ENCODE measurements at places on chromosomes 2 and 18.

DNA sequence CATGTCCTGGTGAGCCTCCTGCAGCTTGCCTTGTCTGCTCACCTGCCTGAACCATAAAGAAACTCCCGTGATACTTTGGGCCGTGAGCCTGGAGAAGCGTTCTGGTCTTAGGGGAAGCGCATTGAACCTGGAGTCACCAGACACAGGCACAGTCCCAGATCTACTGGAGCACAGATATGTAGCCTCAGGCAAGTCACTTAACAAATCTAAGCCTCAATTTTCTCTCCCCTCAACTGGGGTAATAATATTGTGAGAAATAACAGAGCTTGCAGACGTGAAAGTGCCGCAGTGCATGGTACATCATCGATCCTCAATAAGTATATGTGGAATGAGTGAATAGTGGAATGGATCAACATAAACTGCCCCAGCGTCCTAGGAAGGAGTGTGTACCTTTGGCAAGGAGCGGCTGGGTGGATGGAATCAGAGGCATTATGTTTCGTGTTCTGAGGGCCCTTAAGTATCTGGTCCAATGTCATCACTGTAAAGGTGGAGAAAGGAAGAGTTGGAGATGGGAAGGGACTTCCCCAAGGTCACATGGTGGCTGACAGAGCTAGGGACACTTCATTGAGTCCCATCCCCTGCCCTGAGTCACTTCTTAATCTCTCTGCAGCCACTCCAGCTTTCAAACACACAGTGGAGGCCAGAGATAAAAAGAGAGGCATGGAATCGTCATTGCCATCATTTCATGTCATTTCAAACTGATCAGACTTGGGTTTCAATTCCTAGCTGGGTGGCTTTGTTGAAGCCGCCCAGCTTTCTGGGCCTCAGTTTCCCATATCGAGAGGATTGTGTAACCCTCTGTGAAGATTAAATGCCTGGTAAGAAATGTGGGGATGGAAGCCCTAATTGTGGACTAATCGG is 172.4 kb downstream of the DDX1 start:
- DNase-seq = no peak

GRCh38 chr18:40094441-40094840 is 1860.6 kb upstream of the PIK3C3 start:
- no peak for DNase-seq

- DNase-seq = no peak
Measured at GRCh38 chr2:30218338-30218713, 13.0 kb upstream of the LBH start.

DNA sequence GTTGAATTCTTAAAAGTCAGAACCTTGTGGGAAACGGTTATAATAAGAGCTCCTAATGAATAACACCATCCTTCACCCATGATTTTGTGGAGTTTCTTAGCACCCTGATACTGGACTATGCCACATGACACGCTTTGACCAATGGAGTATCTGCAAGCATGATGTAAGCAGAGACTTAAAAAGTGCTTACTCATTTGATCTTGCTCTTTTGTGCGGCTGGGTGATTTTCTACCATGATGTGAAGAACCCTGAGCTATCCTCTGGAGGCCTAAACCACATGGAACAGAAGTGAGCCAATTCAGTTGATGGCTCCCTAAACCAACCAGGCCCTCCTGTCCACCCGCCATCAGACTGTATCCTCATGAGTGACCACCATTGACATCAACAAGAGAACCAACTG is 70.9 kb downstream of the TCF4 start:
- DNase-seq = no peak

GRCh38 chr2:104932243-104932642 is 78.3 kb downstream of the POU3F3 start:
- DNase-seq = no peak

DNA sequence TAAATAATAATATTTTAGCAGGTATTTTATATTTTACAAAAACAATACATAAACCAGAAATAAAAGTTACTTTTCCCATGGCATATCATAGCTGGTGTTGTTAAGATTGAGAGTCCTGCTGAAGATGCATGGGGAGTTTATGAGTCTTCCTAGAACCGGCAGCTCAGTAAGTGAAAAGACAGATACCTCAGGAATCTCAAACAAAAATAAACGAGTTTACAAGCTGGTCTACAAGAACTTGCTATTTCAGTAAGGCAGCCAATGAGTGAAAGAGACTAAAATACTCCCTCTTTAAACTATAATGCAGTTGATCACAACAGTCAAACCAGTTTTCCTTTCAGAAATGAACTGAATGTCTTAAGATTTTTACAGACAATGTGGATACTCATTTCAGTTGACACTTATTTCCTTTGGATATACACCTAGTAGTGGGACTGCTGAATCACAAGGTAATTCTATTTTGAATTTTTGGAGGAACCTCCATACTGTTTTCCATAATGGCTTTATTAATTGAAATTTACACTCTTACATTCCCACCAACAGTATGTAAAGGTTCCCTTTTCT is 8.9 kb downstream of the GAREM1 start:
- DNase-seq = no peak

GRCh38 chr2:127594116-127594591 is 51.8 kb upstream of the GPR17 start:
- DNase-seq = no peak

DNA sequence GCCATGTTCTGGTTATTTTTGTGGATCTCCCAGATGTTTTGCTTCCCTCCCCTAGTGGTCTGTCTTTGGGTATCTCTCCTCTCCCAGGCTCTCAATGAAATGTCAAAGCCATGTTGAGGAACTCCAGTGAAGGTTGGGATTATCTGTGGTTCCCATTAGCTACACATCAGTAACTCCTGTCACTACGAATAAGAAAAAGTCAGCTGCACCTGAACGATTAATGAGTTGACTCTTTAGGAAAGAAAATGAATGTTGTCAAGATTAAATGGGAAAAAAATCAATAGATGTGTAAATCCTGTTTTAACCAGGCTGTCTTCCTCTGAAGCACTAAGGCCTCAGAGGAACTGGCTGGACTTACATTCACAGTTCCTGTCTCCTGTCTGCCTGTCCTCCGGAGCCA is 94.0 kb upstream of the DAPL1 start:
- no peak for DNase-seq

GRCh38 chr2:135840601-135841000 is 3.6 kb upstream of the LCT start:
- no peak for DNase-seq

DNA sequence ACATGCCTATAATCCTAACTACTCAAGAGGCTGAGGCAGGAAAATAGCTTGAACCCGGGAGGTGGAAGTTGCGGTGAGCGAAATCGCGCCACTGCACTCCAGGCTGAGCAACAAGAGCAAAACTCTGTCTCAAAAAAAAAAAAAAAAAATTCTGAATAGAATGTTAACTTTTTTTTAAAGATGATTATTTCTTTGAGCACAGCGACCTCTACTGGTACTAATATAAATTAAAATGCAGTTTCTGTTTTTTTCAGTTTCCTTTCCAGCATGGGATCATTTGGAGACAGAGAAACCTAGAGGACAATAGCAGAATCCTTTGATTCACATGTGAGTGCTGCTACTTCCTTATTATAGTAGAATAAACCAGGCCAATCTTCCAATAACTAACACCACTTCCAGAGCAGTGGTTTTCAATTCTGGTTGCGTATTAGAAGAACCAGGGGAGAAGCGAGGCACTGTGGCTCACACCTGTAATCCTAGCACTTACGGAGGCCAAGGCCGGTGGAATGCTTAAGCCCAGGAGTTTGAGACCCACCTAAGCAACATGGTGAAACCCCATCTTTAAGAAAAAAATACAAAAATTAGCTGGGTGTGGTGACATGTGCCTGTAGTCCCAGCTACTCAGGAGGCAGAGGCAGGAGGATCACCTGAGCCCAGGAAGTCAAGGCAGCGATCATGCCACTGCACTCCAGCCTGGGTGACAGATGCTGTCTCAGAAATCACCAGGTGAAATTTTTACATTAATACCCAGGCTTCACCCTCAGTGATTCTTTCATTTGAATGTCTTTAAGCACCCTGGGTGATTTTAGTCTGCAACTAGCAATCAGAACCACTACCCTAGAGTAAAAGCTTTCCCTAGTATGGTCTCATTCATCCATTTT is 10.1 kb downstream of the SRSF7 start:
- no peak for DNase-seq

- no peak for DNase-seq
Measured at GRCh38 chr2:44578471-44579093, 216.8 kb downstream of the CAMKMT start.

DNA sequence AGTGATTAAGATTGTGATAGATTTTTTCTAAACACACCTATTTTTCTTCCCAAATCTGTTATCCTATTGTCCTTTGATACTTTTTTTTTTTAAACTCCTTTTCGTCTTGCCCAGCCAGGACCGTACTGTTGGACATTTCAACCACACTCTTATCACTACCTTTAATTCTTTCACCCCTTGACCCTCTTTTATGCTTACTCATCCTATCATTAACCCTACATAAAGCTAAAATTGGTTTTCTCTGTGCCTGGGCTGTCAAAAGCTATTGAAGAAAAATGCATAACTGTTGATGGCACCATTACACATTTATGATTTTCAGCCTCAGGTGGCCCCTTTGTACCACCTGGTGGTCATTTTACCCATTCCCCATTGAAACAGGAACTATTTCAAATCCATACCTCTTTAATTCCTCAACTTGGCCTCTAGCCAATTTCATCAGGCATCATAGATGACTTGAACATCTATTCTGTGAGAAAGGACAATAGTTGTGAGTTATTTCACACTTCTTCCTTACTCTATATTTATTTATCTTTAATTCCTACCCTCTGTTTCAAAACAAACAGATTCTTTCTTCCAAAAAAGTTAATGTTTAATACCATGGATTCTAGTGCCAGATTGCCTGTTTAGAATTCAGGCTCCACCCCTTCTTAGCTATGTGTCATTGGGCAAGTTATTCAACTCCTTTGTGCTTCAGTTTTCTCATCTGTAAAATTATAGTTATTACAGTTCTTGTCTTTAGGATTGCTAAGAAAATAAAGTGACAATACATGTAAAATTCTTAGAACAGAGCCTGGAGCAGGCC is 258.6 kb downstream of the CAMKMT start:
- DNase-seq = no peak

GRCh38 chr2:207239754-207240494 is 74.2 kb upstream of the KLF7 start:
- DNase-seq = no peak

GRCh38 chr18:34548120-34548972 is 161.8 kb upstream of the DTNA start:
- DNase-seq = no peak

GRCh38 chr18:45724601-45725000 is 620 bp downstream of the SLC14A1 start:
- DNase-seq = no peak

DNA sequence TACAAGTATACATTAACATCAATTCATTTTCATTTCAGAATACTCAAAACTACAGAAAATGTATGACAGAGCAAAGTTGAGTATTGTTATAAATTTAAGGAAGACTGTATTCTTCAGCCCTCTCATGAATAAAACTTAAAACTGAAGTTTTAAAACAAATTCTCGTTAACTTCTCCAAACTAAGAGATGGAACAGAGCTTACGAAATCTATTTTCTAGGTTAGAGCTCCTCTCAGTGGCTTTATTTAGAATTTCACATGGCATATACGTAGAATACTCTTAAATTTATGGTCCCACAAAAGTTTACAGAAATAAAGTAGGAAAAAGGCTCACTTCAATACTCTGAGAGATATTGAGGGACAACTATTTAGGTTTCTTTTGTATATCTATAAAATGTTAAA is 612.1 kb downstream of the KCNJ3 start:
- peak; percentile 11 for DNase-seq

DNA sequence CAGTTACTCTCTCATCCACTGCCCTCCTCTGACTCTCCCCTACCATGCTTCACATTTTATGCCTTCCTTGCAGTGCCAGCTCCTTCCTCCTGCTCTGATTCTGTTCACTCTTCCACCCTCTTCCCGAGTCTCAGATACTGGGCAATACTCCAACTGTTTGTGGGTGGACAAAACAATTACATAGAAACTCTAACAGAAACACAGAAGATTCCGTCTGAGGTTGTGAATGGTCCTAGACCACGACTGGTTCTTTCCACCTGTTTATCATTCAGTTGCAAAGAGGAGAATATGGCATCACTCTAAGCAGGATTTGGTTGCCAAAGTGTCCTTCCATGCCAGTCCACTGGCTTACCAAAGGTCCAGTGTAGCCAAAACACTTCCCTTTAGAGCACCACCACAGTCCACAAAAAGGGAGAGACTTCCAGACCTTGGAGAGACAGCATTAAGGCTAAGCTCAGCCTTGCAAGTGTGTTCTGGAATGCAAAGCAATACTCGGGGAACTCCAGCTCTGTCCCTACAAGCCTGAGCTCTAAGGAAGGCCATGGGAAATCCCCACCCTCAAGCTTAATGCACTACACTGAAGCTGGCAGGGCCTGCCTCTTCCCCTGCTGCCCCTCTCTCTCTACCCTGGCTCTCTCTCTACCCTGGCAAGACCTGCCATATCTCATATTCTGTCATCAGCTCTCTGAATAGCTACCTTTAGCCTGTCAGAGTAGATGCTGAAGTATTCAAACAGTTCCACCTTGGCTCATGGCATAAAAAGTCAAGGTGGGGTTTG is 33.6 kb upstream of the RND3 start:
- no peak for DNase-seq

DNA sequence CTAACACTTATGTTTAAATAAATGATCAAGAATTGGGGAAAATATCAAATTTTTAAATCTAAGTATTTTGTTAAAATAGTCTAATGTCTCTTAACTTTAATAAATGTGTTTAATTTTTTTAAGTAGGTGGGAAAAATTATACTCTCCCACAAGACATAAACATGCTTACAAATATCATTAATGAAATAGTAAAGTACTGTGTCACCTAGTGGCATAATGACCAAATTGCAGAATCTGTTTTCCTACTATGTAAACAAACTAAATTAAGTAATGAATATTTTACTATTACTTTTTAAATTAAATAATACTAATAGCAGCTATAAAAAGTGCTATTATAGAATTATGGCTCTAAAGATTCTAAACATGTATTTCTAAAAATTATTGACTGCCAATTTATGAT is 52.0 kb upstream of the CHAC2 start:
- no peak for DNase-seq

All from NCI-H1436 (cell line).